ENCODE measurements at places on chromosomes 3 and 15. TPM values are rescaled to one million over a fixed set of nuclear protein-coding genes. Genes with fewer than 3 reads are reported as not detected.

Gene C15orf40
- 27.8 TPM for total RNA-seq

- no peak for DNase-seq
Observed at GRCh38 chr3:14358426-14359211, 43.8 kb upstream of the SLC6A6 start.

- DNase-seq, result no peak
Observed at GRCh38 chr3:18250991-18251390, 174.1 kb downstream of the SATB1 start.

GRCh38 chr3:52015438-52016228 is 19.9 kb upstream of the RPL29 start:
- no peak for DNase-seq

Gene FOXB1
- 2.2 TPM for total RNA-seq

DNA sequence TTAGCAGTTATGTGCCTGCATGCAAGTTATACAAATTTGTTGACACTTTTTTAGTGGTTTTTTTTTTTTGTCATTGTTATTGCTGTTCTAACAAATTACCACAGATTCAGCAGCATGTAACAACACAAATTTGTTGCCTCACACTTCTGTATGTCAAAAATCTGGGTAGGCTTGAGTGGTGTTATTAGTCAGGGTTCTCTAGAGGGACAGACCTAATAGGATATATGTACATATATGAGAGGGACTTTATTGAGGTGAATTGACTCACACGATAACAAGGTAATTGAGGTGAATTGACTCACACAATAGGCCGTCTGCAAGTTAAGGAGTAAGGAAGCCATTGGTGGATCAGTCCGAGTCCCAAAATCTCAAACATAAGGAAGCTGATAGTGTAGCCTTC is 15.0 kb upstream of the PLSCR1 start:
- DNase-seq, result no peak

- DNase-seq, result no peak
Observed at GRCh38 chr3:4827767-4828166, 151.5 kb upstream of the BHLHE40 start.

- no peak for DNase-seq
Observed at GRCh38 chr15:78570710-78571109, 5.4 kb downstream of the CHRNA5 start.

Gene LMCD1
- 10.0 TPM for total RNA-seq

Gene PATL2
- total RNA-seq, result 2.0 TPM

DNA sequence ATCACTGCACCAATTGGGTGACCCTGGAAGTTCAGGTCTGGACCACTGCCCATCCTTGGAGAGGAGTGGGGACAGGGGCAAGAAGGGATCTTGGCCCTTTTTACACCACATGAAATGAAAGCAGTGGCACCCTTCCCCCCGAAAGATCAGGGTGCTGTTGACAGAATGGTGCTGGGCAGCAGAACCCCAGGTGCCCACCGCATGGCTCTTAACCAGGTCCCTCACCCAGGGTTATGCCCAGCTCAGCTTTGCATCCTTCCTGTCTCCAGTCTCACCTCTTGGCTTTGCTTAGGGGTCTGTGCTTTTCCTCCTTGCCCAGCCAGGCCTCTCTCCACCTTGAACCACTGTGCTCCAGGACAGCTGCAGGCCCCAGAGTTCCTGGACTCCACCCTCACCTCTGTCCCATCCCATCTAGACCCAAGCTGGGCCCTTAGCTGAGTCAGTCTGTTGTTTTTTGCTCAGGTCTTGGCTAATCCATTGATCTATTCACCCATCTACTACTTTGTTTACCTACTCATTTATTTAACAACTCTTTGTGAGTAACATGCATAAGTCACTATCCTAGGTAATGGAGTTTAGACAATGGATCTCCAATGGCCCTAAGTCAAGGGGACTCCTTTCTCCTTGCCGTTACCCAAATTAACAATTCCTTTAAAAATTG is 77.1 kb upstream of the PRR23E start:
- DNase-seq, result no peak

Gene ZNF502
- 2.8 TPM for total RNA-seq

GRCh38 chr3:103977417-103977816 is 1389.3 kb upstream of the ALCAM start:
- DNase-seq, result no peak

Gene LTF
- not detected for total RNA-seq

DNA sequence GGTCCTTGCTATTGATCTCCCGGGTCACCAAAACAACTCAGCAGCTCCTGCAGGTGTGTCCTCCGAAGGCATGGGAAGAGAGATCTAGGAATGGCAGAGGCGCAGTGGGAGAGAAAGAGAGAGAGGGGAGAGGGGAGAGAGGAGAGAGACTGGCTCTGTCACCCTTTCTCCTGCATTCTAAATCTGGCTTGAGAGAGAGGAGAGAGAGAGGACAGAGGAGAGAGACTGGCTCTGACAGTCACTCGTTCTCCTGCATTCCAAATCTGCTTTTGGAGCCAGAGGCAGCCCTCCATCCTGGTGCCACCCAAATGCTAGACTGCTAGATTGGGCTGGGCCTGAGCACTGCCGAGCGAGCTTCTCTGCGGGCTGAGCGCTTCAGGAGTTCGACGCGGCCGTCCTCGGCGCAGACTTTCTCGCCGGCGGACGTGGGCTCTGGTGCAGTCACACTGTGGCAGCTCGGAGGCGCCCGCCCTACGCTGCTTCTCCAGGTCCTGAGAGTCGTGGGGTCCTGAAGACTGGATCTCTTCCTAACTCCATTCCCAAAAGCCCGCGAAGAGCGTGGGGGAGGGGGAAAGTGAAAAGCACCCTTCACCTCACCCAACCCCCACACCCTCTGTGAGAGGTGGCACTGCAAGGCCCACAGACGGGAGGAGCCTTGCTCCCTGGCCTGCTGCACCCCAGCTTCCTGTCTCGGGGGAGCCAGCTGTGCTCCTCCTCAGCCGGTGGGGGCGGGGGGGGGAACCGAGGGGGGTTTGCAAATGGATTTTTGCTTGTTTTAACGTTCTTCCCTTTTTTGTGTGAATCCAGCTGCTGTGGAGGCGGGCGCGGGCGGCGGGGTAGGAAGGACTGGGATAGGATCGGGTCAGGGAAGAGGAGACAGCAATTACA is 222.3 kb downstream of the MEIS2 start:
- no peak for DNase-seq

GRCh38 chr3:88912294-88912877 is 195.0 kb upstream of the EPHA3 start:
- no peak for DNase-seq

GRCh38 chr3:107346564-107346963 is 30.7 kb upstream of the CCDC54 start:
- DNase-seq, result no peak

Gene CFAP100
- not detected for total RNA-seq

Gene SAMD7
- not detected for total RNA-seq

Gene EFHB
- total RNA-seq, result 1.5 TPM

Gene NUP210
- total RNA-seq, result 72.7 TPM
